Inflammatory macrophage treated with lipopolysaccharide for 1 hour (primary cell): ENCODE measurements at places on chromosomes 4 and X.

GRCh38 chr4:186714006-186714675, 9.5 kb downstream of the FAT1 start:
- no peak for DNase-seq

- no peak for DNase-seq
Observed at GRCh38 chrX:123339221-123339905, 155.3 kb downstream of the GRIA3 start.

GRCh38 chrX:41350150-41350975, 16.4 kb downstream of the DDX3X start:
- no peak for DNase-seq

GRCh38 chrX:40041915-40042314, 55.8 kb downstream of the BCOR start:
- DNase-seq, result no peak

- DNase-seq, result peak; percentile 72
Observed at GRCh38 chr4:87679449-87680169, 29.5 kb downstream of the DMP1 start.

GRCh38 chr4:83272900-83273299, 11.7 kb downstream of the COQ2 start:
- DNase-seq, result peak; percentile 70

GRCh38 chrX:155632431-155633100, 19.8 kb upstream of the TMLHE start:
- DNase-seq, result peak; percentile 18

GRCh38 chr4:19657856-19658255, 593.8 kb upstream of the SLIT2 start:
- DNase-seq, result no peak

GRCh38 chr4:111806331-111806730, 338.9 kb upstream of the FAM241A start:
- DNase-seq, result no peak

GRCh38 chr4:88567591-88567990, 24.7 kb upstream of the HERC3 start:
- no peak for DNase-seq

DNA sequence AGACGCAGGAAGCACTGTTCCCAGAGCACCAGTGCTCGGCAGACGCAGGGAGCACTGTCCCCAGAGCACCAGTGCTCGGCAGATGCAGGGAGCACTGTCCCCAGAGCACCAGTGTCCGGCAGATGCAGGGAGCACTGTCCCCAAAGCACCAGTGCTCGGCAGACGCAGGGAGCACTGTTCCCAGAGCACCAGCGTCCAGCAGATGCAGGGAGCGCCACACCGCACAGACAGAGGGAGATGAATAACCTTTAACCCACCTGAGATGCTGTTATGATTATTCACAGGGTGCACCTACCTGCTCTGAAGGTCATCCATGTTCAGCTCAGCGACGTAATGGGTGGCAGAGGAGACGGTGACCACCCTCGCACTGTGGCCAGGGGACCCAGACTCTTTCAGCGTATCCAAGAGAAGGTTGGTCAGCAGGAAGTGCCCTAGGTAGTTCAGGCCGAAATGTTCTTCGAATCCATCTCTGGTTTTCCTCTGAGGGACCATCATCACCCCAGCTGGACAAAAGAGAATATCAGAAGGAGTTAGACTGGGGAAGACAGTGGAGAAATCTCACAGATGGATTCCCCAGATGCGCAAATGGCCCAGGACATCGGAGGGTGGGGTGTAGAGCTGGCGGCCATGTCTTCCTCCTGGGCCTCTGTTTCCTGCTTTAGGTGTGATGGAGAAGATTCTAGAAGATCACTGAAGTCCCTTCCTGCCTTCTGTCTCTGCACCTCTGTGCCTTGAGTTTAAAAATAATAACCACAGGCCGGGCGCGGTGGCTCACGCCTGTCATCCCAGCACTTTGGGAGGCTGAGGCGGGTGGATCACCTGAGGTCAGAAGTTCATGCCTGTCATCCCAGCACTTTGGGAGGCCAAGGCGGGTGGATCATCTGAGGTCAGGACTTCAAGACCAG, 234.1 kb downstream of the DHRSX start:
- DNase-seq, result no peak

DNA sequence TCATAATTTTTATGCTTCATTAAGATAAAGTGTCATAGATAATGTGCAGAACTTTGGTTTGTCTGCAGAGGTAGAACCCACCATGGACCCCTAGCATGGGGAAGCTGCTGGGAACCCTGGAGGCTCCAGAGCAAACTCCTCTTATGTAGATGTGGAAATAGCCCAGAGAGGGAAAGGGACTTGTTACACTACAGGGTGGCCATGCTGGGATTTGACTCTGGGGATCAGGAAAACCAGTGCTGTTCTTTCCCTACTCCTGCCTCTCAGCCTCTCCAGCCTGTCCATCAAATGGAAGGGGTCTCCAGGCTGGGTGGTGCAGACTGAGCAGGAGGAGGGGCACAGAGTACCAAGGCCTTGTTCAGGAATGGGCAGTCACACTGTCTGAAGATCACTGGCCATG, 54.2 kb downstream of the MSX1 start:
- no peak for DNase-seq

GRCh38 chr4:105283501-105283900, 136.8 kb downstream of the TET2 start:
- DNase-seq, result no peak

- peak; percentile 78 for DNase-seq
Observed at GRCh38 chr4:83629945-83630721, 94.2 kb downstream of the GPAT3 start.
